NCI-H345 (cell line): ENCODE measurements at places on chromosomes 3 and 15.

- no peak for DNase-seq
Measured at GRCh38 chr3:114627770-114628169, 333.9 kb downstream of the TIGIT start.

DNA sequence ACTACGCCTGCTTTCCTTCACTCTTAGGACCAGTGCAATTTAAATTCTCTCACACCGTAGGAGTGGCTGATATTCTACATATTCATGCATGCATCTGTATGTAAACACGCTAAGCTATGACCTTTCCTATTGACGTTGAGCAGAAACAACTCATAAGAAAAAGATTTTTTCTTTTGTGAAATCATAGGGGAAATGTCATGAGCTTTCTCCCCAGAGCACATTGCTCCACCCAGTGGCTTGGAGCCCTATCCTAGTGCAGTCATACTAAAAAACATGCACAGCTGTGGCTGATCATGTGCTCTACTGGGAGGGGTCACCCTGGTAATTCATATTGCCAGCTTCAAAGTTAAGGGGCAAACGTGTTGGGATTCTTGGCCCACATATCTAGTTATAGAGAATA, 1.8 kb upstream of the MESD start:
- DNase-seq = no peak

DNA sequence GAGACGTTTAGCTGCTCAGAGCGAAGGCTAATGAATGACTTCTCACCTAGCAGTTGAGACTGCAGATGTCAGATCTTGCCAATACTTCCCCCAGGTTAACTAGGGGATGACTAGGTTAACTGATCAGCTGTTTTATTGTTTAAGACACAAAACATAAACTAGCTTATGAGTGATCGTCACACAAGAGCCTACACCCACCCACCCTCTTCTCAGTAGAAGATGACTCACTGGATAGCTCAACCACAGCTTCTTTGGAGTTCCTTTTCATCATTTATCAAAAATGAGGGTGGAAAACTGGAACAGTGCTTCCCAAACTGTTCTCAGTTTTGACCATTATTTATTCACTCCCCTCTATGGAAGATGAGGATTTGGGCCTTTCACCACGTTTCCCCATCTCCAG, 25.2 kb downstream of the GASK1A start:
- DNase-seq = no peak

DNA sequence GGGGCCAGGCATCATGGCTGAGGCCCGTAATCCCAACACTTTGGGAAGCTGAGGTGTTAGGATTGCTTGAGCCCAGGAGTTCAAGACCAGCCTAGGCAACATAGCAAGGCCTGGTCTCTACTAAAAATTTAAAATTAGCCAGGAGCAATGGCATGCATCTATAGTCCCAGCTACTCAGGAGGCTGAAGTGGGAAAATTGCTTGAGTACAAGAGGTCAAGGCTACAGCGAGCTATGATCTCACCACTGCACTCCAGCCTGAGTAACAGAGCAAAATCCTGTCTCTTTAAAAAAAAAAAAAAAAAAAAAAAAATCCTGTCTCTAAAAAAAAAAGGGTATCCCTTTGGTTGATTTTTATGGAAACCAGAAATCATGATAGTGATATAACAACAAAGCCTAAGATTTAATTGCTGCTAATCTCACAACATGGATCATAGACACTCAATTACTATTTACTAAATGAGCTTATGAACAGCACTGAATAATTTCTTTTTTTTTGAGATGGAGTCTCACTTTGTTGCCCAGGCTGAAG, 12.1 kb downstream of the PCLAF start:
- no peak for DNase-seq

GRCh38 chr15:89091627-89092220, 3.5 kb downstream of the ABHD2 start:
- DNase-seq = no peak
